ENCODE measurements at places on chromosomes 6 and 20. TPM values are rescaled to one million over a fixed set of nuclear protein-coding genes. Genes with fewer than 3 reads are reported as not detected.

HLA-G gene
- total RNA-seq, result 0.46 TPM

MICB gene
- 13.0 TPM for total RNA-seq

LRRN4 gene
- 152 TPM for total RNA-seq

DEFB124 gene
- total RNA-seq, result not detected

ARHGAP40 gene
- total RNA-seq, result 5.6 TPM

TCF15 gene
- 2.6 TPM for total RNA-seq

RPS18 gene
- 3,799 TPM for total RNA-seq
